Prostate gland (tissue), 2 donors: ENCODE measurements at places on chromosomes 3 and 15.

GRCh38 chr3:88408935-88409334 lies 259.2 kb downstream of the C3orf38 start:
- DNase-seq: no peak

- no peak for DNase-seq
These were observed 42.2 kb upstream of the PTX3 start for GRCh38 chr3:157394411-157394810.

GRCh38 chr15:63071288-63071909 lies 28.9 kb downstream of the TPM1 start:
- DNase-seq: no peak

DNA sequence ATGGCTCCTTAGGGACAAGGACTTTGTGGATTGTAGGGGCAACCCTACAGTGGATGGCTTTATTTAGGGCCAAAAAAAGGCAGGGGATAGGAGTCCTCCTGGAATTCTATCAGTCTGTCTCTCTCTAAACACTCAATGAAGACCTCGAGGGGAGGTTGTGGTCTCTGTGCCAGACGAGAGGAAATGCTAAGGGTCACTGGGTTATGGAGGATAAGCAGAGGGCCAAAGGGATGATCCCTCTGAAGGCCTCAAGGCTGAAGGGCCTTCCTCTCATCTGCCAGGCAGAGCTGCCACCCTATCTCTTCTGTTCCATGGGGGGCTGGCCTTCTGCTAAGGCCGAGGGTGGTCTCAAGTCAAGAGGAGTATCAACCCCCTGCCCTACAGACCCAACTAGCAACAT lies 27.0 kb downstream of the PLXNB1 start:
- DNase-seq: no peak

DNA sequence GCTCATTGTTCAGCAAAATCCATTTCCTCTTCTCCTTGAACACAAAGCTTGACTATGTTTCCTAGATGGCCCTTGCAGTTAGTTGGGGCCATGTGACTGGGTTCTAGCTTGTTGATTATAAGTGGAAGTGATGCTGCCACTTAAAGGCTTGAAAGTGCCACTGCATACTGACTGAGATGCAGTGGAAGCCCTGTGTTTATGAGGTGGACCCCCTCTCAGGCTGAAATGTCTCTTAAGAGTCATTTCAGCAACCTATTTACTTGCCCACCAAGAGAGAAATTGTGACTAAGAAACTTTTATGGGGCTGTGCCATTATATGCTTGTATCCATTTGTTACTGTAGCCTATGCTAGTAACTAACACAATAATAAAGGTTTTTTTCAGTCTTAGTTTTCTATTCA lies 8.4 kb upstream of the ANP32A start:
- no peak for DNase-seq
